ENCODE measurements at places on chromosomes 7 and 10. TPM values are rescaled to one million over a fixed set of nuclear protein-coding genes. Genes with fewer than 3 reads are reported as not detected.

- no peak overlapping the region for H3K27ac ChIP-seq
- H3K36me3 ChIP-seq: no peaks in the 10 kb centered on the region
- no peak overlapping the region for H3K4me3 ChIP-seq
- H3K4me1 ChIP-seq: no peaks in the 10 kb centered on the region
- DNase-seq: no peak
Measured at GRCh38 chr7:110322796-110323195, 768.1 kb upstream of the LRRN3 start.

GRCh38 chr7:95526128-95526738 lies 40.5 kb downstream of the ASB4 start:
- no peaks in the 10 kb centered on the region for H3K36me3 ChIP-seq
- H3K4me3 ChIP-seq: no peak overlapping the region
- H3K27me3 ChIP-seq: no peaks in the 10 kb centered on the region
- H3K4me1 ChIP-seq: peaks cover 3% of the 10 kb centered on the region
- no peak for DNase-seq

DNA sequence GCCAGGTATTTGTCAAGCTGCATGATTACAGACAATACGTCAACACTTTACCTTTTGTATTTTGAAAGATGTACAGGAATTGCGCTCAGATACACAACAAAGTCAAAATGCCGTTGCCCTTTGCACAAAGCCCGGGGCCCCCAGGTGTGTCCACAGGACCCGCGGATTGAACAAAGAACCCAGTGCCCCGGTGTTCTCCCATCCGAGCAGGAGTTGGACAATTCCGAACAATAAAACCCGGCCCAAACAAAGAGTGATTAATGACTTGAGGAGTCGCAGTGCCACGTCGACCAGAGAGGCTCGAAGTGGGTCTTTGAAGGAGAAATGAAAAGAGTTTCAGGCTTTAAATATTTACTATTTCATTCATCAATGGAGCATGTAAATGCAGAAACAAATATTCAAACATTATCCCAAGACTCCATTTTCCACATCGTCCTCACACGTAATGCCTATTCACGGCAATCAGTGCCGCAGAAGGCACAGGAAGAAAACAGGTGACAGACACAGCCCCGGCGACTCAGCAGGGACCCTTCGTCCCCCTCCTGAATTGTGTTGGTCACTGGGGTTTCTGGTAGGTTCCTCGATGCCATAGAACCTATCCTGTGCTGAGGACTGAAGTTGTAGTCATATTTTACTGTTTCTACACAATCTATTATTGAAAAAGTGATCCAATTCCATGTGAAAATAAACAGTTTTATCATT lies 70.9 kb upstream of the MGMT start:
- DNase-seq: no peak
- no peak overlapping the region for H3K27ac ChIP-seq
- no peaks in the 10 kb centered on the region for H3K36me3 ChIP-seq
- H3K27me3 ChIP-seq: no peaks in the 10 kb centered on the region
- H3K4me1 ChIP-seq: no peaks in the 10 kb centered on the region

GRCh38 chr7:120729245-120729644 lies 128.7 kb downstream of the TSPAN12 start:
- H3K4me1 ChIP-seq: no peaks in the 10 kb centered on the region
- H3K27me3 ChIP-seq: no peaks in the 10 kb centered on the region
- no peak overlapping the region for H3K27ac ChIP-seq
- no peak overlapping the region for H3K4me3 ChIP-seq
- H3K36me3 ChIP-seq: no peaks in the 10 kb centered on the region
- no peak for DNase-seq

DNA sequence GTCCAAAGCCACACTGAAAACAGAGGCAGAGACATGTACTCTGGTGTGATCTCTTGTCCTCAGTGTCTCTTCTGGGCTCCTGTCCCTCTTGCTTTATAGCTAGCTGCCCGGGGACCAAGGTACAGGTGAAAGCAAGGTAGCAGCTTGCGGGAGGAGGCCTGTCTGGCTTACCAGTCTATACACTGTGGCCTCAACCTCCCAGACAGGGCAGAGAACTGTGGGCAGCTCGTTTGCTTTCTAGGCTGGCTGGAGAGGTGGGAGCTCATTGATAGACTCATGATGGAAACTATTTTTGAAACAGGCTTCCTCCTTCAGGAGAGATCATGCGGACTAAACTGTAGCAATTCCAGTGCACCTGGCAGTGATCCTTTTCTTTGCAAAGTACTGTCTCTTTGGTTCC lies 4.6 kb downstream of the CYREN start:
- no peak overlapping the region for H3K27ac ChIP-seq
- DNase-seq: no peak
- H3K36me3 ChIP-seq: peaks cover 28% of the 10 kb centered on the region
- peaks cover 27% of the 10 kb centered on the region for H3K4me1 ChIP-seq

DNA sequence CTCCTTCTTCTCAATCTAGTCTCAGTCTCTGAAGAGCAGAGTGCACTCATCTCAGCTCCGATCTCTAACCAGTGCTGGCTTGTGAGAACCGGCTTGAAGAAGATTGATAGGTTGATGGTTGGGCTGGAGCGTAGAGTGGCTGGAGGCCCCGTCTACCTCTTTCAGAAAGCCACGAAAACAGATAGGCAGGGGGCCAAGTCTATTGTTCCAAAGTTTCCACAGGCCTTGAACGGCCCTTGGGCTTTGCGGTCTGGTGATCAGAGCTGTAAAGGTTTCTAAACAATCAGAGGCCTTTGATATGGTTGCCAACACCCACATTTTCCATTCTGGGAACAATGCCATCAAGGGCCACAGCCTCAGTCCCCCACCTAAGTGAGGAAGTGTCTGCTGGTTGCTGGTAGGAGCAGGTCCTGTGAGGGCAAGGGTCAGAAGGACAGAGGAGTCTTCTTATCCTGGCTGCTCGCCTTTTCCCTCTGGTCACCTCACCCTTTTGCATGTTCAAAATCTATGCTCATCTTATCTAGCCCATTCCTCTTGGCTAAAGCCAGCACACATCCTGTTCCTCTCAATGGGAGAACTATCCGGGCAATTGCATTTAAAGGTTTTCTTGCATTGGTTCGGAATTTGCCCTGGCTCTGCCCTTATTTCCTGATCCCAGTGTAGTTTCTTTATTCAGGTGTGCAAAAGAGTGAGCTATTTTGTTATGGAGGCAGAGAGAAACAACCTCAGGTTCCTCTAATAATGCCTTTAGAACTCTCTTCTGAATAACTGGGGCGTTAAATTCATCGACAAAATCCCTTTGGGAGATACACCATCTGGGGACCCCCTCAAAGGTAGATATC lies 70.3 kb upstream of the KMT2E start:
- peak overlapping the region; percentile 96 for H3K27ac ChIP-seq
- H3K4me3 ChIP-seq: peak overlapping the region; percentile 5
- no peaks in the 10 kb centered on the region for H3K27me3 ChIP-seq
- peaks cover 10% of the 10 kb centered on the region for H3K4me1 ChIP-seq
- H3K36me3 ChIP-seq: no peaks in the 10 kb centered on the region

DNA sequence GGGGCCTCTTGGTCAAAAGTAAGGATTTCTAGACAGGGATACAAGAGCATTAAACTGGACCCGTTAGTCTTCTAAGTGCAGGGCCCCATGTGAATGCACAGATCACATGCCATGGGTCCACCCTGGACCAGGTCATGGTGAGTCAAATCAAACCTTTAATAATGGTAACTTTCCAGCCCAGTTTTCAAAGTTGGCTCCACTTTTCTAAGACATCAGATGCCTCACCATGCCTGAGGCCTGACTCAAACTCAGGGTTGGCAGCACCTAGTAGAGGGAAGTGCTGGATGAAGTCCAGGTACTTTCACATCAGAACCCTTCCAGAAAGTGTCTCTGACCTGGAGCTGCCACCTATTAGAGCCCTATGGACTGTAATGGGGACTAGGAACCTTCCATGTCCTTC lies 9.7 kb upstream of the SMIM30 start:
- H3K4me1 ChIP-seq: no peaks in the 10 kb centered on the region
- no peaks in the 10 kb centered on the region for H3K27me3 ChIP-seq
- H3K4me3 ChIP-seq: no peak overlapping the region
- DNase-seq: no peak

DNA sequence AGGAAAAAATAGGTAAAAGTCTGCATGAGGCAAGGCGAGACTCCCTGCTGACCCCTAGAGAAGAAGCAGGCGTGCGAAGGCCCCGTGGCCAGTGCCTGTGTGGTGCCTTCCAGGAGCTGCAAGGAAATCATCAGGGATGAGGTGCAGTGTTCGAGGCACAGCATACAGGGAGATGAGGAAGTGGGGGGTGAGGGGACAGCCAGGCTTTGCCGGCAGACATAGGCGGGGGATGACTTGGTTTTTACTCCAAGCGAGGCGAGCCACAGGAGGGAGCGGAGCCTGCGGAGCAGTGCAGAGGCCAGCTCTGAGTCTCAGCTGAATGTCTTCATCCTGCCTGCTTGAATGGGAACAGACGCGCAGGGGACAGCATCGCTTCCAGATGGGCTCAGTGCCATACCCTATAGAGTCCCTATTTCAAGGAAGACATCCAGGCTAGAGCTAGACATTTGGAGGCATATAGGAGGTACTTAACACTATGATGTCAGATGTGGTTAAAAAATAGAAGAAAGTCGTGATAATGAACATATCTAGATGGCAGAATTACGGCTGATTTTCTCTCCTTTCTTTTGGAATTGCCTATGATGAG lies 49.5 kb downstream of the TCERG1L start:
- no peaks in the 10 kb centered on the region for H3K4me1 ChIP-seq
- H3K27me3 ChIP-seq: no peaks in the 10 kb centered on the region
- no peaks in the 10 kb centered on the region for H3K36me3 ChIP-seq

- no peak overlapping the region for H3K27ac ChIP-seq
- no peaks in the 10 kb centered on the region for H3K4me1 ChIP-seq
- no peaks in the 10 kb centered on the region for H3K27me3 ChIP-seq
Measured at GRCh38 chr10:119003572-119004289, 25.8 kb upstream of the NANOS1 start.

GRCh38 chr7:26351171-26351570 lies 59.5 kb downstream of the SNX10 start:
- no peaks in the 10 kb centered on the region for H3K36me3 ChIP-seq
- no peak overlapping the region for H3K4me3 ChIP-seq
- no peak for DNase-seq

DNA sequence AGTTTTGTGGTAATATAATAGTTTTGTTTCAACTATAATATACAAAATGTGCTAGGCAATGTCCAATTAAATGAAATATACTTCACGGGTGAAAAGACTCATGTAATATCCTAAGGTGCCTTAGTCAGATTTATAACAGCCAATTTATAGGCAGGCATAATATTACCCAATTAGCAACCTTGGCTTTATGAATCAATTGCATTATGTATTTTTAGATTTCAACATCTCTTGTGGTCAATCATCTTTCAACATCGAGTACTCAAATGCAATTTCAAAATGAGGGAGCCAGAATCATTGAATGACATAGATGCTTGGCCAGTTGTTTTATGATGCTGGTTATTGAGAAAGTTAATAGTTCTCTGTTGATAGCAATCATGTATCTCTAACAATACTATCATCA lies 110.3 kb upstream of the SP8 start:
- DNase-seq: no peak
- no peaks in the 10 kb centered on the region for H3K36me3 ChIP-seq
- no peak overlapping the region for H3K4me3 ChIP-seq

DNA sequence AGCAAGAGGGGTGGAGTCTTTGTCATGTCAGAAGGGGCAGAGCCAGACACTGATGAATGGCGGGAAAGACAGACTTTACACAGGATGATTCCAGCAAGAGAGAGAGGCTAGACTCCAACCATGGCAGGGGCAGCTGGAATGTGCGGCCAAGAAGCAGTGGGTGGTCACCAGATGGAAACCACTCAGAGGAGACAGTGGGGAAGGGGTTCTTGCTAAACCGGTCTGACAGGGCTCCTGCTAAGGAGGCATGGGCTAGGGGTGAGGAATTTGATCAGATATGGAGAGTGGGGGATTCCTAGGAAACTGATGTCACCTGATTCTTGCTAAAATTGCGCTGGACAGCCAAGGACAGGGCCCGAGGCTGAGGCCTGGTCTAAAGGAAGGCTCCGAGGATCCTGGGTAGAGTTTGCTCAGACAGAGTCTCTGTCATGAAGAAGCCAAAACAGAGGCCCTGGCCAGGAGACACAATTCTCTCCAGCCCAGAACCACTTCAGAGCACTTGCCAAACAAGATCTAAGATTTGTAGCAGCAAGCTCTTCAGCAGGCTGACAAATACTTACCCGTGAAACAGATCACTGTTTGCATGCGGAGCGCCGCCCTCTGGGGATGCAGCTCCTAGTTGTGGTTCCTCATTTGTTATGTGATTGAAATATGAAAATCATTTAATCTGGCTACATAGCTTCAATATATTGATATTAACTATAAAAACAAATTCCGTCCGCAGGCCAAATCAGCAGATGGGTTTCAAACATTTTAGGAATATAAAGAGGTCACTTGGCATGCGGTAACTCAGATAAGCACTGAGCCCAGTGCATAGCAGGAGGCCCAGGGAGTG lies 377.0 kb downstream of the TCERG1L start:
- H3K27ac ChIP-seq: peak overlapping the region; percentile 38
- no peak for DNase-seq
- no peaks in the 10 kb centered on the region for H3K36me3 ChIP-seq
- no peaks in the 10 kb centered on the region for H3K4me1 ChIP-seq
- H3K27me3 ChIP-seq: no peaks in the 10 kb centered on the region

DNA sequence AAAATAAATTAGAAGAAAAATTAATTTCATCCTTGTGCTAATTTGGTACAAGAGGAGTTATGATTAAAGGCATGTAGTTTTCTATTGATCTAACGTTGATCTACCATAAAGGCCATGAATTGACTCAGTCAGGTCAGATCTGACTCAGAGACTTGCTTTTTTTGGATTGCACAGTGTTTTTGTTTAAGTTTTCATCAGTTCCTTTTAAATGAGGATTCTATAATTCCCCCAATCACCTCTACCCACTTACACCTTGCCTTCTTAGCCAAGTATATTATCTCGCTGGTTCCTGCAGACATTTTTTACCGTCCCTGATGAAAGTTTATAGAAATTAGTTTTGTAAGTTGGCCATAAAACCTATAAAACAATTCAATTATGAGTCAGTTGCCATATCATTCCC lies 132.4 kb upstream of the PALS2 start:
- H3K27me3 ChIP-seq: no peaks in the 10 kb centered on the region
- no peak for DNase-seq
- H3K36me3 ChIP-seq: no peaks in the 10 kb centered on the region
- H3K27ac ChIP-seq: no peak overlapping the region
- H3K4me3 ChIP-seq: no peak overlapping the region

Gene DNAJC12
- total RNA-seq: 23.9 TPM

Gene SLC25A40
- 7.1 TPM for total RNA-seq

Gene ITGB1
- 316 TPM for total RNA-seq

Gene ADCY1
- total RNA-seq: 5.8 TPM

Gene NXPH1
- total RNA-seq: not detected

Gene PLCE1
- total RNA-seq: 7.2 TPM
